Activated CD4-positive, alpha-beta T cell treated with anti-CD3 and anti-CD28 coated beads, Interleukin-2, amount 10 ng/mL, durations not matched to agents 24 days and 14 days (primary cell): ENCODE measurements at places on chromosomes 4 and X. TPM values are rescaled to one million over a fixed set of nuclear protein-coding genes. Genes with fewer than 3 reads are reported as not detected.
A peak's percentile ranks its signal among the peaks of the same experiment; 100 is the strongest.

- DNase-seq, result no peak
- H3K27me3 ChIP-seq, result peaks cover 1% of the 10 kb centered on the region
Observed at GRCh38 chrX:132561483-132561882, 72.6 kb upstream of the MBNL3 start.

GRCh38 chr4:7192252-7193029 is at the start of gene SORCS2:
Gene SORCS2 (plus strand): TSS chr4:7192538.
- no peaks in the 10 kb centered on the region for H3K4me1 ChIP-seq
- H3K36me3 ChIP-seq, result no peaks in the 10 kb centered on the region
- H3K27me3 ChIP-seq, result peaks cover 55% of the 10 kb centered on the region
- H3K27ac ChIP-seq, result no peak within 1 kb of the TSS

DNA sequence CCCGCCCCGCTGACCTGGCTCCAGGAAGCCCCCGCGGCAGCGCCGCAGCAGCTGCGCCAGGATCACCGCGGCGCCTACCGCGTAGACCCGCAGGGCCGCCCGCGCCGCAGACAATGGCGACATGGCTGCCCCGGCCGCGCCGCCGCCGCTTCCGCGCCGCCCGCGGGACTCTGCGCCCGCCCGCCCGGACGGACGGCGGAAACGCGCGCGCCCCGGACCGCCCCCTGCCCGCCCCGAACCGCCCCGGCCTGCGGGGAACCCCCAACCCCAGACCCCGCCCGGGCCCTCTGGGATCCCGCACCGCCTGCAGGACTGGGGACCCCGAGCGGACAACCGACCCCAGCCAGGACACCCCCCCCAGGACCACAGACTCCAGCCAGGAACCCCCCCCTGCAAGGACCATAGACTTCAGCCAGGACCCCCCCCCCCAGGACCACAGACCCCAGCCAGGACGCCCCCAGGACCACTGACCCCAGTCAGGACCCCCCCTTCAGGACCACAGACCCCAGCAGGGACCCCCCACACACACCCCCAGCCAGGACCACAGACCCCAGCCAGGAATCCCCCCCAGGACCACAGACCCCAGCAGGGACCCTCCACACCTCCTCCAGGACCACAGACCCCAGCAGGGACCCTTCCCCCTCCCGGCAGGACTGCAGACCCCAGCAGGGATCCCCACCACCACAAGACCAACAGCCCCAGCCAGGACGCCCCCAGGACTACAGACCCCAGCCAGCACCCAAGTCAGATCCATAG is at the start of the genes DHRSX and ZBED1:
Gene DHRSX, minus strand, starts transcription at position 174 of the 756 bp plus-strand sequence. Its CDS starts 51 bp downstream, at position 123.
Gene ZBED1, minus strand, starts transcription at position 174 of the 756 bp plus-strand sequence. CDS start 10,257 bp downstream, outside the sequence.
- H3K27ac ChIP-seq, result peak within 1 kb of the TSS; percentile 83
- peak; percentile 88 for DNase-seq
- no peaks in the 10 kb centered on the region for H3K27me3 ChIP-seq
- peak within 1 kb of the TSS; percentile 82 for H3K4me3 ChIP-seq

GRCh38 chr4:153450544-153450917 is 15.6 kb upstream of the TMEM131L start:
- no peaks in the 10 kb centered on the region for H3K36me3 ChIP-seq
- H3K27me3 ChIP-seq, result no peaks in the 10 kb centered on the region
- H3K27ac ChIP-seq, result peak overlapping the region; percentile 89
- H3K4me3 ChIP-seq, result peak overlapping the region; percentile 49
- DNase-seq, result peak; percentile 74
- peaks cover 16% of the 10 kb centered on the region for H3K4me1 ChIP-seq

DNA sequence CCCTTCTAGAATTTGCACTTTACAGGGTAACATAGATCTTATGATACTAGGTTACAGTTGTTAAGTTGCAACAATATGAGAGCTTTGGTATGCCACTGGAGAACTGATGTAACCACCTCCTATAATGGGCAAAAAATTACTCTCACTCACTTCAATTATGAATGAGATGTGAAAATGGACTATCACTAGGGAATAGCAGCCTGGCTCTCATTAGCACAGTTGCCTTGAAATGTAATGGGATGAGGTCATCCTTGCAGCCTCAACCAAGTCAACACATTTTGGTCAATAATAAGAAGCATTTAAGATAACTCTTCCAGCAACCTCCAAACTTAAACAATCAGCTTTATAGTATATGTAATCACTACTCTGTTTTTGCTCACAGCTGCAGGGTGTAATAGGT is 69.4 kb downstream of the TBC1D9 start:
- DNase-seq, result no peak
- H3K27me3 ChIP-seq, result peaks cover 2% of the 10 kb centered on the region
- no peaks in the 10 kb centered on the region for H3K4me1 ChIP-seq

GRCh38 chr4:154119317-154119716 is 330.4 kb upstream of the SFRP2 start:
- no peak overlapping the region for H3K4me3 ChIP-seq
- H3K27me3 ChIP-seq, result no peaks in the 10 kb centered on the region
- H3K4me1 ChIP-seq, result no peaks in the 10 kb centered on the region
- H3K27ac ChIP-seq, result no peak overlapping the region
- no peak for DNase-seq

- H3K4me1 ChIP-seq, result no peaks in the 10 kb centered on the region
- DNase-seq, result no peak
- H3K27me3 ChIP-seq, result no peaks in the 10 kb centered on the region
- no peaks in the 10 kb centered on the region for H3K36me3 ChIP-seq
- H3K4me3 ChIP-seq, result no peak overlapping the region
- H3K27ac ChIP-seq, result no peak overlapping the region
Observed at GRCh38 chr4:182124359-182124758, 118.8 kb upstream of the TENM3 start.

DNA sequence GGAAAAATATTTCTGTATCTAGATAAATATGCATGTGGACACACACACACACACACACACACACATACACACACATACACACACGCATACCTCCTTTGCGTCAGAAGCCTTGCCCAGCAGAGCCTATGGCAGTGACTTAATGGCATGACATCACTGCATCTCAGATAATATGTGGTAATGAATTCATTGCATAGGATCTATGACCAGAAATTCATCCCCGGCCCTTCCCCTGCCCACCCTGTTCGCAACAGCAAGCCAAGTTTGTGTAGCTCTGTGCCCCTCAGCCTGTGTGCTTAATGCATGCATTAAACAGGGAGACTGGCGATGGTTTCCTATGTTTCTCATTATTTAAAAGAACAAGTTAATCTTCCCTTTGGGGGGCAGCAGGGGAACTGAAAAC is 120.7 kb downstream of the NKX6-1 start:
- H3K27me3 ChIP-seq, result peaks cover 10% of the 10 kb centered on the region
- no peaks in the 10 kb centered on the region for H3K4me1 ChIP-seq
- H3K36me3 ChIP-seq, result no peaks in the 10 kb centered on the region
- no peak for DNase-seq
- no peak overlapping the region for H3K4me3 ChIP-seq
- H3K27ac ChIP-seq, result no peak overlapping the region

DNA sequence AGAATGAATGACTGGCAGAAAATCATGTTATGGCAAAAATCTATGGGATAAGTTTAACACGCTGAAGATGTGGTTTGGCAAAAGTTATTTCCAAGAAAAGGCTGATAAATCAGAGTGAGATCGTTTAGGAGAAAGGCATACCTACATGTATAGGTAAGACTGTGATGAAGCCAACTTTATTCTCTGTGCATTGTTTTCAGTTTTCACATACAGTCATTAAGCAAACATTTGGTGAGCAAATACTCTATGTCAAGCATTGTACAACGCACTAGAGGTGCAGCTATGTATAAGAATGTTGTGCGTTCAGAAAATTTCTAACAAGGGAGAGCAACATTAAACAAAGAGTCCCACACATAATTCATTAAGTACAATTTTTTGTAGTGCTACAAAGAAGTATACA is 121.7 kb downstream of the TEX13A start:
- H3K4me1 ChIP-seq, result no peaks in the 10 kb centered on the region
- no peaks in the 10 kb centered on the region for H3K27me3 ChIP-seq
- H3K36me3 ChIP-seq, result no peaks in the 10 kb centered on the region
- DNase-seq, result no peak

DNA sequence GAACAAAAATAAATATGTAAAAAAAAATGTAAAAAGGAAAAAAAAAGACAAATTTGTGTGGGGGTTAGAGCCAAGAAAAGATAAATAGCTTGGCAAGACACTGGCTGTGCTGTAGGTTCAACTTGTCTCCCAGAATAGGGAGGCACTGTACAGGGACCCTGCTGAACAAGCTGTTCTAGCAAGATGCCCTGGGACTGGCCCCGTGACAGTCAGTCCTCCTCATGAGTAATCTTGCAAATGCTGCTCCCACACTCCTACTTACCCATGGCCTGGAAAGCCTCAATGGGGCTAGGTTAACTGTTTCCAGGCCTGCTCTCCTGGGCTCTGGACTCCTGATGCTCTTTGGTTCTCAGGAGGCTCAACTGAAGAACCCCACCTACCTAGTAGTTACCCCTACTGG is 106.8 kb downstream of the ATG4A start:
- H3K4me1 ChIP-seq, result no peaks in the 10 kb centered on the region
- no peak overlapping the region for H3K4me3 ChIP-seq
- DNase-seq, result no peak
- H3K27me3 ChIP-seq, result peaks cover 2% of the 10 kb centered on the region

DNA sequence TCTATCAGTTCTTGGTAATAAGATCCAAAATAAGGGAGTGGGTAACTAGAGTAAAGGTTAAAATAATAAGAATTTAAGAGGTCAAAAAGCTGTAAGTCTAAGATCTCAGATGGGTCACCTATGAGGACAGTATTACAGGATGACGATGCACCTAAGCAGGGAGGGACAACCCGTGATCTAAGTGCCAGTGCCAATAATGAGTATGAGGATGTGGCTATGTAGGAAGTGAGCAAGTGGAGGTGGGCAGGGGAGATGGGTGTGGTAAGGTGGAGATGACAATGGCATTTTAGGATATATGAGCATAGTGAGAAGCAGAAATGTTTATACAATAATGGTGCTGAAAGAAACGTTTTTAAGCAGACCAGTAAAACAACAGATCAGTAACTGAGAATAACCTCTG is 19.3 kb downstream of the CCDC158 start:
- H3K4me3 ChIP-seq, result no peak overlapping the region
- H3K27ac ChIP-seq, result no peak overlapping the region
- no peak for DNase-seq
- peaks cover 27% of the 10 kb centered on the region for H3K27me3 ChIP-seq
- no peaks in the 10 kb centered on the region for H3K4me1 ChIP-seq
- no peaks in the 10 kb centered on the region for H3K36me3 ChIP-seq

- H3K4me1 ChIP-seq, result peaks cover 8% of the 10 kb centered on the region
- DNase-seq, result no peak
- H3K27ac ChIP-seq, result peak overlapping the region; percentile 70
- no peak overlapping the region for H3K4me3 ChIP-seq
- no peaks in the 10 kb centered on the region for H3K27me3 ChIP-seq
- no peaks in the 10 kb centered on the region for H3K36me3 ChIP-seq
Observed at GRCh38 chrX:140822861-140823260, 113.3 kb downstream of the LINC00632 start.

GRCh38 chrX:12975991-12976558 is 1.2 kb downstream of the TMSB4X start:
- peaks cover 29% of the 10 kb centered on the region for H3K36me3 ChIP-seq
- peaks cover 23% of the 10 kb centered on the region for H3K4me1 ChIP-seq
- no peaks in the 10 kb centered on the region for H3K27me3 ChIP-seq
- H3K4me3 ChIP-seq, result peak overlapping the region; percentile 97
- peak overlapping the region; percentile 98 for H3K27ac ChIP-seq

- H3K36me3 ChIP-seq, result no peaks in the 10 kb centered on the region
- no peak overlapping the region for H3K27ac ChIP-seq
- no peaks in the 10 kb centered on the region for H3K27me3 ChIP-seq
- no peaks in the 10 kb centered on the region for H3K4me1 ChIP-seq
Observed at GRCh38 chrX:109294097-109294814, 187.6 kb downstream of the GUCY2F start.

SEC24B gene
- 32.5 and 33.6 TPM in 2 replicates for total RNA-seq

TENT5D gene
- total RNA-seq, result not detected in 2 replicates

TLR2 gene
- 0.21 and 0.47 TPM in 2 replicates for total RNA-seq

CT45A10 gene
- not detected in 2 replicates for total RNA-seq

KLB gene
- total RNA-seq, result not detected in 2 replicates

PCDH7 gene
- total RNA-seq, result not detected in 2 replicates

RAB40AL gene
- 0.26 and 0.68 TPM in 2 replicates for total RNA-seq

ACOX3 gene
- 20.5 and 23.0 TPM in 2 replicates for total RNA-seq

NRK gene
- not detected in 2 replicates for total RNA-seq
